Right forelimb (tissue), 1 donor: ENCODE measurements at places on chromosomes 4 and X.
A peak's percentile ranks its signal among the peaks of the same experiment; 100 is the strongest.

- no peak for DNase-seq
Measured at GRCh38 chrX:49111791-49112190, 11.7 kb downstream of the GPKOW start.

- DNase-seq, result no peak
Measured at GRCh38 chrX:13215729-13216128, 104.1 kb downstream of the ATXN3L start.

- DNase-seq, result no peak
Measured at GRCh38 chrX:150889131-150889530, 9.3 kb downstream of the CD99L2 start.

DNA sequence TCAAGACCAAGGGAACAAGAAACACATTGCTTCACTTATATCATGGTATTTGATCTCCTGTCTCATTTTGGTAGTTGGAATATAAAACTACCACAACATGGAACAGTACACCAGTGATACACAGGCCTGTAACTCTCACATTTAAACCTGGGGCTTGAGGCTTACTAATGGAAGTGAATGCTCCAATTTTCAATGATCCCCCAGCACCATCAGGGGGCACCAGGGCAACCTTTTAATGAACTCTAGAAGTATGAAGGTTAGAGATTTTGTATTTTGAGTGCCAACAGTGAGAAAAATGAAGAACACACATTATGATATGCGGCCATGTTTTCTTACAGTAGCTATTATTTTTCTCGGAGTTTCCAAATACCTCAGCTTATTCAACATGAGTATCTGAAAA lies 50.7 kb downstream of the C4orf33 start:
- no peak for DNase-seq

DNA sequence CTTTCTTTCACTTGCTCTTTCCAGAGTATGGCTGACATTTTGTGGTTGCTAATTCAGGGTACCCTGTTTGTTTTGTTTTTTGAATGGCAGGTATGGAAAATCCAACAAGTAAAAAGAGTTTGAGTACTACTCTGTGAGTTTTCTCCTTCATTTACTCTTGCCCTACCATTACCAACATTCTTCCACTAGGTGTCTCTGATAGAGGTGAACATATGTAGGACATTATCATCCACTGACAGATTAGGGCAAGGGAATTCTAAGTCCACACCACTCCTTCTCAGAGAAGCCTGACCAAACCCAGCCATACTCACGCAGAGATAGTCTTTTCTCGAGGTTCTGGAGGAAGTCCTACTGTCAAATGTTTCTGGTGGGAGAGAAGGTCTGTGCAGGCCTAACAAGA lies 36.7 kb upstream of the HDAC8 start:
- DNase-seq, result no peak

DNA sequence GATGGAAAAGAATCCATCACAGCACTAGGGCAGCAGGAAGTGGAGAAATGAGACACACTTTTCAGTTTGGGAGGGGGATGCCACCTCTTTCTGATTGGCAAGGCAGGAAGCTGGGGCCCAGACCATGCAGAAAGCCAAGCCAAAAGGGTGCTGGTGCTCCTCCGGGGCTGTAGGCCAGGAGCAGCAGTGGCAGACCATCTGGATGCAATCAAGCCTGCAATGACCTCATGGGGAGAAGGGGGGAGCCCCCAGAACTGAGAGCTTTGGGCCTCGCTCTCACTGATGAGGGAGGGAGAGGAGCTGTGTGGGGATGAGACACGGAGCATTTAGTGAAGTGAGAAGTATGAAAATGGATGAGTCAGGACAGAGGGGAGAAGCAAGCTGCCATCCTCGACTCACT lies 141.3 kb upstream of the NALF2 start:
- DNase-seq, result peak; percentile 46
